ENCODE measurements at places on chromosomes 16 and 17. TPM values are rescaled to one million over a fixed set of nuclear protein-coding genes. Genes with fewer than 3 reads are reported as not detected.

Gene AIPL1
- total RNA-seq, result not detected

Gene KCTD19
- not detected for total RNA-seq

GRCh38 chr17:82940226-82941020 lies 100.6 kb upstream of the ZNF750 start:
- H3K27me3 ChIP-seq, result no peaks in the 10 kb centered on the region
- DNase-seq, result no peak
- peaks cover 79% of the 10 kb centered on the region for H3K36me3 ChIP-seq
- no peak overlapping the region for H3K27ac ChIP-seq

- no peak overlapping the region for H3K27ac ChIP-seq
- DNase-seq, result no peak
- peaks cover 13% of the 10 kb centered on the region for H3K4me1 ChIP-seq
These were observed 27.1 kb downstream of the CHD9 start for GRCh38 chr16:53081686-53082407.

GRCh38 chr16:3173892-3174617 lies 13.9 kb upstream of the OR1F1 start:
- peak overlapping the region; percentile 5 for H3K4me3 ChIP-seq
- H3K27ac ChIP-seq, result no peak overlapping the region
- peaks cover under 1% of the 10 kb centered on the region for H3K27me3 ChIP-seq
- DNase-seq, result peak; percentile 65
- no peaks in the 10 kb centered on the region for H3K36me3 ChIP-seq

DNA sequence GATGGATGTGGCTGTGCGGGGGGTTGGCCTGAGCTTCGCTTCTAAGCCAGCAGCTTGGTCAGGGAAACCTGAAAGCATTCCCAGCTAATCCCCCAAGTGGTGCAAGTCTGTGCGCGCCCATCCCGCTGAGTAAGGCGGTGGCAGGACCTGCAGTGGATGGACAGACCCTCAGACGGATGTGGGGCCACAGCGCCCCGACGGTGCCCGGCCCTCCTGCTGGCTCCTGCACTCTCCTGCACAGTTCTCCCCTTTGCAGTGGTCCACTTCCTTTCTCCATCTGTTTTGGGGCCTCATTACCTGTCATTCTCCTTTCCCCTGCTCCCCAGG lies 2.3 kb downstream of the ATP2A1 start:
- no peak overlapping the region for H3K27ac ChIP-seq
- H3K27me3 ChIP-seq, result no peaks in the 10 kb centered on the region
- DNase-seq, result no peak

DNA sequence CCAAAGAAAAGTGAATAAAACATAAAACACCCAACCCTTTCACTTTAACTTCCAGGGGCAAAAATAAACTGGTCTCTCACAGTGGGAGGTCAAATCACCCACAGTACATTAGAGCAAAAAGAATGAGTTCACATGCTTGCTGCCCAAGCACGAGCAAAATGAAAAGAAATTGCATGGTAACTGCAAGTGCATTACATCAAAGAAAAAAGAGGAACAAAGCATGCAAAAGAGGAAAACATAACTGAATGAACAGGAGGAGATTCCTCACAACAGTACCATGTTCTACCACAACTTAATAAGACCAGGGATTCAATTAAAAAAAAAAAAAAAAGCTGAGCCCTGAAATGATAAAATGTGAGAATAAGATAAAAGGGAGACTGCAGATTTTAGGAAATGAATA lies 12.3 kb downstream of the DNAH2 start:
- no peaks in the 10 kb centered on the region for H3K4me1 ChIP-seq
- H3K27ac ChIP-seq, result no peak overlapping the region
- H3K27me3 ChIP-seq, result peaks cover 3% of the 10 kb centered on the region
- no peak for DNase-seq
- H3K36me3 ChIP-seq, result no peaks in the 10 kb centered on the region

DNA sequence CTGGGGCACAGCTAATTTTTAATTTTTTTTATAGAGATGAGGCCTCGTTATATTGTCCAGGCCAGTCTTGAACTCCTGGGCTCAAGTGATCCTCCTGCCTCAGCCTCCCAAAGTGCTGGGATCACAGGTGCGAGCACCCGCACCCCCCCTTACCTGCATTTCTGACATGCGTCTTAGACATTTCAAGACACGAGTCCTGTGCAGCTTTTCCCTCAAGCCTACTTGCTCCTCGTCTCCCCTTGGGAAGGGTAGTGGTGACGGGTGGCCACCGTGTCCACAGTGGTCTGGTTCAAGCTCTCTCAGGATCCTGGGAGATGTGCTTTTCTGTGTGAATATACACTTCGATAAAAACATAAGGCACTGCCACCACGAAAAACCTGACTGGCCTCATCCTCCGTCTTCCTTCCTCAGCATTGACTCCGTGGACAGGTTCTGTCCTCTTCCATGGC lies 9.6 kb downstream of the CANT1 start:
- H3K36me3 ChIP-seq, result peaks cover 25% of the 10 kb centered on the region
- H3K27ac ChIP-seq, result no peak overlapping the region
- no peak for DNase-seq
- peaks cover 14% of the 10 kb centered on the region for H3K4me1 ChIP-seq
- no peak overlapping the region for H3K4me3 ChIP-seq

Gene SLFN12
- not detected for total RNA-seq

Measured in HepG2 (cell line).